Endodermal cell (in vitro differentiated cells): ENCODE measurements at places on chromosomes 3 and 15. TPM values are rescaled to one million over a fixed set of nuclear protein-coding genes. Genes with fewer than 3 reads are reported as not detected.

GRCh38 chr3:163939926-163940325 is 1138.4 kb downstream of the SI start:
- no peaks in the 10 kb centered on the region for H3K27me3 ChIP-seq
- no peak overlapping the region for H3K27ac ChIP-seq
- H3K36me3 ChIP-seq: no peaks in the 10 kb centered on the region
- H3K4me1 ChIP-seq: no peaks in the 10 kb centered on the region
- H3K4me3 ChIP-seq: no peak overlapping the region
- peak; percentile 61 for DNase-seq

FANCD2OS gene
- total RNA-seq: not detected in 3 replicates

GRCh38 chr15:100341239-100341749 is 481 bp downstream of the ADAMTS17 start:
- peaks cover 64% of the 10 kb centered on the region for H3K27me3 ChIP-seq
- peak; percentile 54 for DNase-seq
- no peaks in the 10 kb centered on the region for H3K36me3 ChIP-seq
- peaks cover 5% of the 10 kb centered on the region for H3K4me1 ChIP-seq
- H3K4me3 ChIP-seq: peak overlapping the region; percentile 69
- no peak overlapping the region for H3K27ac ChIP-seq

UQCRC1 gene
- 221 to 231 TPM (median 222 TPM) in 3 replicates for total RNA-seq

DNA sequence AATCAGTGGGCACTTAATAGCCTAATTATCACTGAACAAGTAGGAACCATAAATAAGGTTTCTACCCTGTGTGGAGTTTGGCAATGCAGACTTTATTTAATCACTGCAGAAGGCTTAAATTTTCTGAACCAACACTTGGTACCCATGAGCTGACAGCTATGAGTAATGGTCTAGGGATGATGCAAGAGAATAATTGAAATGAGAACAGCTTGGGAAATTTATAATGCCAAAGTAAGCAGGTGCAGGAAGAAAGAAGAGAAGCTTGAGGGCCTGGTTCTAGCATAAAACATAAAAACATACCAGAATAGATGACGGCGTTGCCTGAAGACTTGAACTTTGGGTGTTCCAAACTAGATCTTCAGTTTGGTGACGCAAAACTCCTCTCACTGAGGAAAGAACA is 67.0 kb downstream of the IMPG2 start:
- H3K27me3 ChIP-seq: peaks cover 46% of the 10 kb centered on the region
- no peak for DNase-seq
- no peaks in the 10 kb centered on the region for H3K36me3 ChIP-seq
- H3K4me3 ChIP-seq: no peak overlapping the region
- H3K27ac ChIP-seq: no peak overlapping the region

GRCh38 chr3:118348169-118348557 is 686.5 kb downstream of the IGSF11 start:
- DNase-seq: no peak
- H3K27me3 ChIP-seq: no peaks in the 10 kb centered on the region
- no peak overlapping the region for H3K4me3 ChIP-seq
- H3K36me3 ChIP-seq: no peaks in the 10 kb centered on the region
- H3K27ac ChIP-seq: no peak overlapping the region

DNA sequence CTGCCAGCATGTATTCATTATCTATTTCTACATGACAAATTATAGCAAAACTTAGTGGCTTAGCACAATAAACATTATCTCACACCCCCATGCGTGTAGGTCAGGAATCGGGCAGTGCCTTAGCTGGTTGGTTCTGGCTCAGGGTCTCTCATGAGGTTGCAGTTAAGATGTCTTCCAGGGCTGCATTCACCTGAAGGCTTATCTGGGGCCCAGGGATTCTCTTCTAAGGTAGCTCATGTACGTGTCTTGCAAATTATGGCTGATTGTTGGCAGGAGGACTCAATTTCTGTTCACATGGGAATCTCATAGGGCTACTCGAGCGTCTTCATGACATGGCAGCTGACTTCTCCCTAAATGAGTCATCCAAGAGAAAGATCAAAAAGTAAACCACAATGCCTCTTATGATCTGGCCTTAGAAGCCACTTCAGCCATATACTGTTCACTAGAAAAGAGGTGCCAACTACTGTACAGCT is 42.9 kb upstream of the TSC22D2 start:
- H3K4me3 ChIP-seq: no peak overlapping the region
- no peak for DNase-seq
- H3K36me3 ChIP-seq: no peaks in the 10 kb centered on the region
- no peak overlapping the region for H3K27ac ChIP-seq
- no peaks in the 10 kb centered on the region for H3K27me3 ChIP-seq

DNA sequence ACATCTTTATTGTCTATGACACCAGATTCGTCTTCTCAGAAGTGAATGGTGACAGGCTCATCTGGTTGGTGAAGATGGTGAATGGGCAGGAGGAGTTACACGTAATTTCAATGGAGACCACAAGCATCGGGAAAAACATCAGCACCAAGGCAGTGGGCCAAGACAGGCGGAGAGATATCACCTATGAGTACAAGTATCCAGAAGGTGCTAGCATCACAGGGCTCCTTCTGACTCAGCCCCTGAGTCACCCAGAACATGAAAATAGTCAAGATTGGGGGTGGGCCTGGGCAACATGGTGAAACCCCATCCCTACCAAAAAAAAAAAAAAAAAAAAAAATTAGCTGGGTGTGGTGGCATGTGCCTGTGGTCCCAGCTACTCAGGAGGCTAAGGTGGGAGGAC is 32.6 kb downstream of the TGM4 start:
- no peak for DNase-seq
- H3K36me3 ChIP-seq: no peaks in the 10 kb centered on the region
- H3K27me3 ChIP-seq: no peaks in the 10 kb centered on the region
- no peaks in the 10 kb centered on the region for H3K4me1 ChIP-seq
- no peak overlapping the region for H3K27ac ChIP-seq
- no peak overlapping the region for H3K4me3 ChIP-seq

DNA sequence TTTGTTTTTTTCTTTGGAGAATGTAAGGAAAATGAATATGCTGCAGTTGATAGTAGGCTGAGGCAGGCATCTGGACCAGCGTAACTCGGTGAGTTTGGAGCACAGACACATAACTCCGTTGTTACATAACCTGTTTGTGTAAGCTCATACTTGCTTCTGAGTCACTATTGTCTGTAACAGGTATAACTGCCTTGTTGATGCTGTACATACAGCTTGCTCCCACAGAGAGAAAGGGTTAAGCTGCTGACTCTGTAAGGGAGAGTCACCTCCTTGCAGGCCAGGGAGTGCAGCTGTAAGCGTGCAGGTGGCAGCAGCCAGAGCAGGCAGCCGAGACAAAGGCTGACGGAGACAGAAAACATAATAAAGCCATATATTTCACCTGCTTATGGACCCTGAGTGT is 20.4 kb downstream of the RETNLB start:
- H3K36me3 ChIP-seq: no peaks in the 10 kb centered on the region
- H3K4me3 ChIP-seq: no peak overlapping the region
- no peak for DNase-seq
- H3K27me3 ChIP-seq: no peaks in the 10 kb centered on the region
- no peak overlapping the region for H3K27ac ChIP-seq
- H3K4me1 ChIP-seq: no peaks in the 10 kb centered on the region

- no peak overlapping the region for H3K27ac ChIP-seq
- peaks cover 22% of the 10 kb centered on the region for H3K4me1 ChIP-seq
Observed at GRCh38 chr15:98684995-98685525, 36.7 kb downstream of the IGF1R start.

GOLGA8T gene
- total RNA-seq: 0.20 TPM in 1 of 2 replicates, not detected in the other

DNA sequence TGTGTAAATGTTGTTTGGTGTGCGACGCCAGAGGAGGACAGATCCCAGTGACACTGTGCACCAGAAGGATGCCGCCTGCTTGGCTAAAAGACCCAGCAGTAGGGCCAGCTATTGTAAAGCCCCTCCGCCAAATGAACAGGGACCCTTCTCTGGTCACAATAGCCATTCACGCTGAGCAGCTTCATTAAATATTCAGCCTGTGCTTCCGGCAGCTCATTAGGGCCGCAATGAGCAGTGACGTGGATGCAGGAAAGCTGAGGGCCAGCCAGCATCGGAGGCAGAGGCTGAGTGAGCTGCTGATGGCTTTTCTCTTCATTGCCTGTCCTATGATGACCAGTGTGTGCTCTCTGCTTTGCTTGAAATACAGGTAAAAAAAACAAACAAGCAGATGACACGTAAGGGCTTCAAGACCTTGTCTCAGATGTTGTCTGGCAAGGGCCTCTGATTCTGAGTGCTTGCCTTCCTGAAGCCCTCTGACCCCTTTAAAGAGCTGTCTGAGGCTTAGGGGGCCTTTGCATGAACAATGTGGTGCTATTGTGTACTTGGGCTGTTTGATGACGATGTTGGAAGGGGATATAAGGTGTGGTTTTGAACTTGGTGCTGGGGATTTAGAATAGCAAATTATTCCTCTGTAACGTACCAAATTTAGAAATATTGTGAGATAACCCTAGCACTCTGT is 130.4 kb downstream of the FEZF2 start:
- H3K4me3 ChIP-seq: no peak overlapping the region
- peaks cover 11% of the 10 kb centered on the region for H3K36me3 ChIP-seq
- DNase-seq: peak; percentile 55
- no peaks in the 10 kb centered on the region for H3K4me1 ChIP-seq

DNA sequence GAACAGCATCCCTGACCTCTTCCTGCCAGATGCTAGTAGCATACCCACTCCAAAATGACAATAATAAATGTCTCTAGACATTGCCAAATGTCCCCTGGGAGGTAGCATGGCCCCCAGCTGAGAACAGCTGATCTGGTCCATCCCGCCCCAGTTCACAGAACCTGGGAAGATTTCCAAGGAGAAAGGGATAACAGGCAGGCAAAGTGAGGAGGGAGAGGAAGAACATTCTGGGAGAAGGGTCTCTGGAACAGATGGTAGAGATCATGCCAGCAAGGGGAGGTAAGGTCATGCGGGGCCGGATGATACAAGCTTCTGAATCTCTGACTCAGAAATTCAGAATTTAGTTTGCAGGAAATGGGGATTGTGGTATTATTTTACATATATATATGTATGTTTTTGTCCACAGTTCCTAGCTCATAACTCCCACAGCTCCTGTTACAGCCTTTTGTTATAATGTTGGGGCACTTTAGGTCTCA is 192.7 kb downstream of the SUCLG2 start:
- DNase-seq: no peak
- no peak overlapping the region for H3K27ac ChIP-seq

NRG4 gene
- 0.95 and 1.3 TPM in 2 replicates for total RNA-seq

GRCh38 chr3:179108086-179108485 is 36.5 kb upstream of the ZMAT3 start:
- DNase-seq: no peak
- no peak overlapping the region for H3K4me3 ChIP-seq
- no peaks in the 10 kb centered on the region for H3K4me1 ChIP-seq
- H3K27me3 ChIP-seq: no peaks in the 10 kb centered on the region
- no peaks in the 10 kb centered on the region for H3K36me3 ChIP-seq

GRCh38 chr15:64379216-64379960 is 1.9 kb downstream of the PCLAF start:
- H3K4me3 ChIP-seq: peak overlapping the region; percentile 90
- H3K27ac ChIP-seq: no peak overlapping the region
- H3K36me3 ChIP-seq: peaks cover 30% of the 10 kb centered on the region
- no peak for DNase-seq

- no peak overlapping the region for H3K27ac ChIP-seq
- H3K27me3 ChIP-seq: no peaks in the 10 kb centered on the region
- H3K36me3 ChIP-seq: peaks cover 10% of the 10 kb centered on the region
Observed at GRCh38 chr3:37980462-37981347, 9.9 kb upstream of the VILL start.

SNX33 gene
- total RNA-seq: 21.8 and 23.2 TPM in 2 replicates

CMTM7 gene
- 11.1 and 12.4 TPM in 2 replicates for total RNA-seq

DNA sequence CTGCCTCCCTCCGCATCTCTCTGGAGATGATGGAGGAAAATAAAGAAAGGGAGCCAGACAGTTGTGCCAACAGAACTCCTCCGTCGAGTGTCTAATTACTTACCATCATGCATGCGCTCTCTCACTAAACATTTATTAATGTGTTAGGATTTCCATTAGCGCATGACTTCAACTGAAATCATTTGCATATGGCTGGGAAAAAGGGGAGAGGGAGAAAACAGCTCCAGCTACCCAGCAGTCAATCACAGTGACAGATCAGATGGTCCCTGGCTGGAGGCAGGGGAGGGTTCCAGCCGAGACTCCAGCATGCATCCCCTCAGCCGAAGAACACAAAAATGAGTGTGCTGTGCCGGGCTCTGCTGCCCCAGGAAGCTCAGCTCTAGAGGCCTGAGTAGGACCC is 6.8 kb upstream of the RHO start:
- no peak overlapping the region for H3K4me3 ChIP-seq
- H3K4me1 ChIP-seq: no peaks in the 10 kb centered on the region
- no peaks in the 10 kb centered on the region for H3K36me3 ChIP-seq
- H3K27ac ChIP-seq: peak overlapping the region; percentile 57
- DNase-seq: no peak

UCN2 gene
- 0.33 TPM in 1 of 3 replicates, not detected in the others for total RNA-seq

GRCh38 chr3:70315021-70315420 is 2.6 kb upstream of the MDFIC2 start:
- no peaks in the 10 kb centered on the region for H3K27me3 ChIP-seq
- H3K4me3 ChIP-seq: no peak overlapping the region
- H3K4me1 ChIP-seq: no peaks in the 10 kb centered on the region
- H3K36me3 ChIP-seq: no peaks in the 10 kb centered on the region
- no peak for DNase-seq

DNA sequence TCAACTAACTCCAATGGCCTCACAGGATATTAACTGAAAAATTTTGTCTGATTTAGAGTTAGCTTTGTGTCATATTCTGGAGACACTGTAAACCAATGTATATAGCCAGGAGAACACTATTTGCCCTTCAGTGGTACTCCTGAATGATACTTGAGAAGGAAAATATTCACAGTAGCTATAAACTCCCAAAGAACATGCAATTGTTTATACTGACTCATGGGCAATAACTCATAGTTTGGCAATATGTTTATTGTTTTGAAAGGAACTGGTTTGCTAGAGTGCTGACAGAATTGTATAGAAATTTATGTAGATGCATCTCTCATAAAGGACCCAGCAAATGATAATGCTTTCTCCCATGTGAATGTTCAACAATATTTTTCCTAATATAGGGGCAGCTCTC is 537.6 kb downstream of the PLOD2 start:
- H3K27me3 ChIP-seq: no peaks in the 10 kb centered on the region
- no peak overlapping the region for H3K4me3 ChIP-seq
- H3K36me3 ChIP-seq: no peaks in the 10 kb centered on the region

GRCh38 chr3:53168175-53168923 is 7.3 kb downstream of the PRKCD start:
- no peaks in the 10 kb centered on the region for H3K36me3 ChIP-seq
- no peak overlapping the region for H3K4me3 ChIP-seq
- peaks cover 3% of the 10 kb centered on the region for H3K4me1 ChIP-seq

ZNF620 gene
- 16.8 and 17.0 TPM in 2 replicates for total RNA-seq

DNA sequence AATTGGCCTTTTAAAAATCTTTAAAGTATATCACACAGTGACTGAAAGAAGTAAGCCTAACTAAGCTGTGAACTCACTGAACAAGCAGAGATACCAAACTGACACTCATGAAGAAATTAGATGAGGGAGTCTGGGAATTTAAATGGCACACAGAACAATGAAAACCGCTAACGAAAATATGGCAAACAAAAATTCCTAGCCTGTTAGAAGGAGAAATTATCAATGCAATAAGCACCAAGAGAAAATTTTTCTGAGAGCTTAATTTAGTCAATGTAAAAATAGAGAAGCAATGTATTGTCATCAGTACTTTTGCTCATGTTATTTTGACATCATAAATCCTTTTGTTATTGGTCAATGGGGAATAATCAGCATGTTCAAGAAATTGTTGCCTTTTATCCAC is 291.1 kb upstream of the PDZRN3 start:
- no peak for DNase-seq
- no peak overlapping the region for H3K4me3 ChIP-seq
- peaks cover 7% of the 10 kb centered on the region for H3K27me3 ChIP-seq
- no peak overlapping the region for H3K27ac ChIP-seq
